Activated CD4-positive, alpha-beta T cell treated with anti-CD3 and anti-CD28 coated beads, Interleukin-2, amount 50 U/mL, for 48 hours (primary cell): ENCODE measurements at places on chromosomes 12 and 14.

DNA sequence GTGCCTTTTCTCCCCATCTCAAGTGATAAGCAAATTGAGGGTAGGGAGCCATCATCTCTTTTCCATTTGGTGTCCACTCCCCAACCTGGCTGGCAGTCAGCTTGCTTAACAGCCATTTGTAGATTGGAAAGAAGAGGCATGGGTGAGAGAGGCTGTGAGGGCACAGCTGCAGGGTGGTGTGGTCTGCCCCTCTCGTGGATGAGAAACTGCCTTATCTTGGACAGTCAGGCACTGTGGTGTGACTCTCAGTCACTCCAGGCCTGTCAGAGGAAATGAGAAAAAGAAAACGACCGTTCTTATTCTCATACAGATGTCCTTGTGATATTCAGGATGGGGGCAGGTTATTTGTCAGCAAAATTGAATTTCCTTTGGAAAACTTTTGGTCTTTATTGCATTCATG is 65.1 kb upstream of the SRSF5 start:
- DNase-seq, result no peak

DNA sequence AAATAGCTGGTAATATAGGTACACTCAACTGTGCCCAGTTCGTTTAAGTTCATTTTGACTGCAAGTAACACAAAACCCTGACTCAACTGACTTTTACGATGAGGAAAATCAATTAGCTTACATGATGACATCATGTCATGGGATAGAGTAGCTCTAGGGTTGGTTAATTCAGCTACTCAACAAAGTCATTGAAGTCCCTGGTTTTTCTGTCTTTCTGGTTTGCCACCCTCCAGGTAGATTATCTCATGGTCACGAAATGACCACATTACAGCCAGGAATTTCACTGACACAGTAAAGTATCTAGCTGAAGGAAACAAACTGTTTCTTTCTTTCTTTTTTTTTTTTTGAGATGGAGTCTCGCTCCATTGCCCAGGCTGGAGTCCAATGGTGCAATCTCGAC is 68.5 kb upstream of the FUT8 start:
- DNase-seq, result no peak

DNA sequence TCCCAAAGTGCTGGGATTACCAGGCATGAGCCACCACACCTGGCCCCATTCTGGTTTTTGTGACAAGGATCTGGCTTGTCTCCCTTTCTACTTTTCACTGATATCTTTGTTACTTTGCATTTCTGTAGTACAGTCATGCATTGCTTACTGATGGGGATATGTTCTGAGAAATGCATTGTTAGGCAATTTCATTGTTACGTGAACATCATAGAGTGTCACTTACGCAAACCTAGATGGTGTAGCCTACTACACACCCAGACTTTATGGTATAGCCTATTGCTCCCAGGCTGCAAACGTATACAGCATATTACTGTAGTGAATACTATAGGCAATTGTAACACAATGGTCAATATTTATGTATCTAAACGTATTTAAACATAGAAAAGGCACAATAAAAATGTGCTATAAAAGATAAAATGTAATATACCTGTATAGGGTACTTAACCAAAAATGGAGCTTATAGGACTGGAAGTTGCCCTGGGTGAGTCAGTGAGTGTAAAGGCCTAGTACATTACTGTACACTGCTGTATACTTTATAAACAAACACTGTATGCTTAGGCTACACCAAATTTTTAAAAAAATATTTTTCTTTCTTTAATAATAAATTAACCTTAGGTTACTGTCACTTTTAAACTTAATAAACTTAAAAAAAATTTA is 16.0 kb downstream of the MRPL42 start:
- DNase-seq, result no peak

GRCh38 chr12:76300297-76300665 is 47.9 kb downstream of the BBS10 start:
- DNase-seq, result no peak

DNA sequence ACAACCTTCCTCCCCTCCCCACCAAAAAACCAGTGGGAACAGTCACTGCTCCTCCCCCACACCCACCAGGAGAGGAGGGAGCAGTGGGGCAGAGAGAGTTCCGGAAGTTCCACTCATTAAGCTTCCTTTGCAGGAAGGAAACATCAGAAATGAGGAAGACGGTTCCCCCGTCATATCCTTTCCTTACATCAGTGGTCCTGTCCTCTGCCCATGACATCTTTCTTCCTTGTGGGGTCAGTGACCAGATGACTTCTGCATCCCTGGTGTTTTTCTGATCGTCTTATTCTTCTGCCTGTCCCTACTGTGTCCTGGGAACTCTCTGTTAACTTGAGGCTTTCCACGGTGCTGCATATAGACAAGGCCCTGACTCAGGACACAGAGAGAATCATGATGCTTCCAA is 40.8 kb upstream of the SPTLC2 start:
- DNase-seq, result no peak
